Stimulated activated CD4-positive, alpha-beta T cell treated with anti-CD3 and anti-CD28 coated beads, TNF-alpha, amount 100 ng/mL, for 1 hour (primary cell): ENCODE measurements at places on chromosomes 11 and 22.

GRCh38 chr11:45801723-45802315 is 3.1 kb upstream of the SLC35C1 start:
- no peak for DNase-seq

DNA sequence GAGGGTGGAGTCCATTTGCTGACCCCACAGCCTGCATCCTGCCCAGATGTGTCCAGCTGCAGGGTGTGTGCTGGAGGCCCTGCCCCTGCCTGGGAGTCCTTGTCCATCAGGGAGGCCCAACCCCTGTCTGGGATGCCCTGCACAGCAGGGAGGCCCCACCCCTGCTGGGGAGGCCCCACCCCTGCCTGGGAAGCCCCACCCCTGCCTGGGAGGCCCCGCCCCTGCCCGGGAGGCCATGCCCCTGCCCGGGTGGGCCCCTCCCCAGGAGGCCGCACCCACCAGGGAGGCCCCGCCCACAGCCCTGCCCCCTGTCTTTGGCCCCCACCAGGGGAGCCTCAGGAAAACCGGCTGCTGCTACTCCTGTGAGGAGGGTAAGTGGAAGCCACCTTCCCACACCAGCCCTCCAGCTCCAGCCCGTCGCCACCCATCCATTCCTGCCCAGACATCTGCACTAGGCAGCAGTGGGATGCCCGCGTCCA is 37.2 kb downstream of the MUC5B start:
- DNase-seq = no peak

DNA sequence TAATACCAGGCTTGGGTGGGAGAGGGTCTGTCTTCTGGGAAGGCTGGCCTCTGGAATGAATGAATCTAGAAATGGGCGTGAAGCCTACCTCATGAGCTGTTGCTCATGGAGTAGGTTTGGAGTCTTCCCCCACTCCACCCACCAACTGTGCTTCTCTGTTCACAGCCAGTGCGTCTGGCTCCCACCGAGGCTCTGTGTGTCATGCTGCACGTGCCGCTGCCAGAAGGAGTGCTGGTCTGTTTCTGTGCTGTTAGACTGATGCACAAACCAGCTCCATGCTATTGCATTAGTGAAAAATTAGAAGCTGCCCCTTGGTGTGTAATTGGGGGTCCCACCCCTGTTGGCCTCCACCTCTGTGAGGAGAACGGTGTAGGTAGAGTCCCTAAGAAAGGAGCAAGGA is 132.3 kb upstream of the PARVA start:
- no peak for DNase-seq

GRCh38 chr22:32951076-32951806 is 106.9 kb downstream of the SYN3 start:
- DNase-seq = no peak

- DNase-seq = no peak
These were observed 283.0 kb downstream of the RAB38 start for GRCh38 chr11:87892291-87892690.
